ENCODE measurements at places on chromosomes 11 and 22.

DNA sequence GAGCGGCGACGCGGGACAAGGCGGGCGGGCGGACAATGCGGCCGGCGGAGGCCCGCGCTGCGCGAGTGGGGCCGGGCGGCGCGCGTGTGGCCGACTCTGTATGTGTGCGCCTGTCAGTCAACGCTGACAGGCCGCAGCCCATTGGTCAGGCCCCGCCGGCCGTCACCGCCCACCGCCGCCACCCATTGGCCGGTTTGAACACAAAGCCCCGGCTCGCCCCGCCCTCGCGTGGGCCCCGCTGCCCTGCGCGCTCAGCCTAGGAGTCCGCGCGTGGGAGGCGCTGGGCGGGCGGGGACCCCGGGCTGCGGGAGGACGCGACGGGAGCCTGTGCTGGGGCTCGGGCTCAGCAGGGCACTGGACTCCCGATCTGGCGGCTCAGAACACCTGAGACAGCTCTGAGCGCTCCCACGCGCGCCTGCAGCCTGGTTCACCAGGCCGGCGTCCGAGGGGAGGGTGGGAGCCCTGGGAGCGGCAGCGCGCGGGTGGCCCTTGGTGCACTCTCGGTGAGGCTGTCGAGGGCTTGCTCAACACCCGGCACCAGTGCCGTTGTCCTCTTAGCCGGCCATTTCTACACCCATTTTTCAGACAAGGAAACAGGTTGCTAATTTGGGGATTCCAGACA, at the start of gene SUN2:
Gene SUN2, minus strand, starts transcription at position 88 of the 622 bp plus-strand sequence. CDS start 3,370 bp downstream, outside the sequence.
- DNase-seq: peak; percentile 88

- DNase-seq: no peak
Observed at GRCh38 chr11:5348551-5349194, 2.6 kb upstream of the OR51B6 start.

DNA sequence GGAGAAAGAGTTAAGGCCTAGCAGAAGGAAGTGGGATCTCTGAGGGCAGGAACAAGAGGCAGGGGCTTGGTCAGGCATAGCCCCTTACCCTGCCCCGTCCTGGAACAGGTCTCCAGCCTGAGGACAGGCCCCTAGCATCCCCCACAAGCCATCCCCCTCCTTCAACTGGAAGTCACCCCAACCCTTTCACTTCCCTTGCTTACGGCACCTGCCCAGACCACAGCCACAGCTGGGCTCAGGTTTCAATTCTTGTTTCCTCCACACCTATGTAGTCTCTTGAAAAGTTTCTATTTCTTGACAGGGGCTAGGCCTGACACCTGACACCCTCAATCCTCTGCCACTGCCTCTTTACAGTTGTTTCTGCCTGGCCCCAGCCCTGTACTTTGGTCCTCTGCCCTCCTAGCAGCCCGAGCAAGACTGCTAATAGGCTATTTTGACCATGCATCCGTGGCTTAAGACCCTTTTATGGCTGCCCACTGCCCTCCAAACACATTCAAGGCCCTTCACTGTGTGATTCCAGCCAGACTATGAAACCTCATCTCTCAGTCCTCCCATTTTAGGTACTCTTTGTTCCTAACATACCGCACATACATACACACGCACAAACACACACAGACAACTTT, 10.9 kb upstream of the FCHSD2 start:
- DNase-seq: no peak

- no peak for DNase-seq
Observed at GRCh38 chr11:69369210-69369825, 75.4 kb downstream of the MYEOV start.

- no peak for DNase-seq
Observed at GRCh38 chr22:21585389-21585788, 17.9 kb downstream of the UBE2L3 start.

- DNase-seq: no peak
Observed at GRCh38 chr11:125111001-125111342, 454 bp downstream of the TMEM218 start.

DNA sequence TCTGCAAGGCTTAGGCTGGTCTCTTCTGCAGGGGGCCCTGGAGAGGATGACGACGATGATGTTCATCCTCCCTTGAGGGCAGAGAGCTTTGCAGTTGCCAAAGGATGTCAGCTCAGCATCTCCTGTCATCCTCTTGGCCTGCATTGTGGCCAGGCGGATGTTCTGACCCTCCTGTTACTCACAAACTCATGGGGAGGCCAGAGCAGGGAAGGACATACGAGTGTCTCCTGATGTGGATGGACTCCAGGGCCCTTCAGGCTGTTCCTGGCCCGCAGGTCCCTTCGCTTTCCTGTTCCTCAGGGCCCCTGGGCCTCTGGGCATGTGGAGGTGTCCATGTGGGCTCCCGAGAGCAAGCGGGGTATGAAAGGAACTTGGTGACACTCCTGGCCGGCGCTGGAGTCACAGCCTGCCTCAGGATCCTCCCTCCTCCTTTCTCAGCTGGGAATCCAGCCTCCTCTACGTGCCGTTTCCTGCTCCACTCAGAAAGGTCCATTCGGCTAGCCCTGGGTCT, 8.5 kb downstream of the ADORA2A start:
- no peak for DNase-seq

DNA sequence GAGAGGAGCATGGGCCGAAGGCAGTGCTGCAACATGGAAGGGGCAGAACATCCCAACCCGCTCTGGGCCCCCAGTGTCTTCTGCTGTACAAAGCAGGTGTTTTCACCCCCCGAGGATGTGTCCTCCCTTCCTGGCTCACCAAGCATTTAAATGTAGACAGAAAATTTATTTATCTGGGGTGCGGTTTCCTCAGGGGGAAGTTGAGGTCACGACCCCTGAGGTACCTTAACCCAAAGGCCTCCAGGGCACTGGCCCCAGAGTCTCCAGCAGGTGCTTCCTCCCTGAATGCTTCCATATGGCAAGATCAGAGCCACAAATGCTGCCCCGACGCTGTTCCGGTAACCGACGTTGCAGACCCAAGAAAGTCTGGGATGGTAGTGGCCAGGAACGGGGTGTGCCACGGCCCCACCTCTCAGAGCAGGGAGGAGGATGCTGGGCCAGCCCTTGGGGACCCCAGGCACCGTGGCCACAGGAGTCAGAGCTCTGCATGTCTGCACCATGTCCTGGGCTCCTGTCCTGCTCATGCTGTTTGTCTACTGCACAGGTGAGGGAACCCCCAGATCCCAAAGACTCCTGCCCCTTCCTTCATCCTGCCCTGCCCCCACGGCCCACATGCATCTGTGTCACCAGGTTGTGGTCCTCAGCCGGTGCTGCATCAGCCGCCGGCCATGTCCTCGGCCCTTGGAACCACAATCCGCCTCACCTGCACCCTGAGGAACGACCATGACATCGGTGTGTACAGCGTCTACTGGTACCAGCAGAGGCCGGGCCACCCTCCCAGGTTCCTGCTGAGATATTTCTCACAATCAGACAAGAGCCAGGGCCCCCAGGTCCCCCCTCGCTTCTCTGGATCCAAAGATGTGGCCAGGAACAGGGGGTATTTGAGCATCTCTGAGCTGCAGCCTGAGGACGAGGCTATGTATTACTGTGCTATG, at the start of gene VPREB1:
Gene VPREB1, plus strand, starts transcription at position 471 of the 935 bp plus-strand sequence. Its CDS starts 28 bp downstream, at position 499.
- no peak for DNase-seq

GRCh38 chr22:25059438-25059837, 106.9 kb downstream of the KIAA1671 start:
- no peak for DNase-seq

DNA sequence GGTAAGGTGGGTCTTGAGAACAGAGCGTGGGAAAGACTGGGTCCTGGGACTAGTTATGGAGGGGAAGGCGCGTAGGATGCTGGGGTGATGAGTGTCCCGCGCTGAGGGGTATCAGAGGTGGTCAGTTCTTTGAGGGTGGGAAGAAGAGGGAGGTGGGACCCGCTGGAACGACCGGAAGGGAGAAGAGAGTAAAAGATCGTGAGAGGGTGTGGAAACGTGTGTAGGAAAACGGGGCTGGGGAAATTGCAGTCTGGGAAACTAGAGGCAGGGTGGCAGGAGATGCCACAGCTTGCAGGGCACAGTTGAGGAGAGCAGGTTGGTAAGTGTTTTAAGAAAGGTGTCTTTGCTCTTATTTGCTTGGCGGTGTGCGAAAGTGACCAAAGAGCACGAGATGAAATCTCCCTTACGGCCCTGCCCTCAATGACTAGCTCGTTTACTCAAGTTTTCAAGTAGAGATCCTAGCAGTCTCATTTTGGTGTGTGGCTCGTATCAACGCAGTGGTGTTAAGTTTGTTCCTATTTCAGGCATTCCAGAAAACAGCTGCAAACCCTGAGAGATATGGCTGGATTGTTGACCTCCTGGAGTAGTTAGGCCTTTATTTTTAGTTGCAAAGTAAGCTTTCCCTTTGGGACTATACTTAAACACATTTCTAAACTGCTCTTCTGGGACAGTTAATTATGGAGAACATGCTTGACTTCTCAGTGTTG, 615 bp downstream of the STT3A start:
- DNase-seq: peak; percentile 40

- no peak for DNase-seq
Observed at GRCh38 chr11:131468565-131468964, 98.2 kb downstream of the NTM start.

DNA sequence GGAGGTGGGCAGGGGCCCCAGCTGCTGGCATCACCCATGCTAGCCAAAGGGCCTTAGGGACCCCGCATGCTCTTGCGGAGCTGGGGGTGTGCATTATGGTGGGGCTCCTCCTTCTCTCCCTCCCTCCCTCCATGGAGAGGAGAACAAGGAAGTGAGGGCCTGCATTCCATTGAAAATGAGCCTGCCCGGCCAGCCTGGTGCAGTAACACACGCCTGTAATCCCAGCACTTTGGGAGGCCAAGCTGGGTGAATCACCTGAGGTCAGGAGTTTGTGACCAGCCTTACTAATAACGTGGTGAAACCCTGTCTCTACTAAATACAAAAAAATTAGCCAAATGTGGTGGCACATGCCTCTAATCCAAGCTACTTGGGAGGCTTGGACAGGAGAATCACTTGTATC, 22.4 kb downstream of the SNAP29 start:
- DNase-seq: no peak

DNA sequence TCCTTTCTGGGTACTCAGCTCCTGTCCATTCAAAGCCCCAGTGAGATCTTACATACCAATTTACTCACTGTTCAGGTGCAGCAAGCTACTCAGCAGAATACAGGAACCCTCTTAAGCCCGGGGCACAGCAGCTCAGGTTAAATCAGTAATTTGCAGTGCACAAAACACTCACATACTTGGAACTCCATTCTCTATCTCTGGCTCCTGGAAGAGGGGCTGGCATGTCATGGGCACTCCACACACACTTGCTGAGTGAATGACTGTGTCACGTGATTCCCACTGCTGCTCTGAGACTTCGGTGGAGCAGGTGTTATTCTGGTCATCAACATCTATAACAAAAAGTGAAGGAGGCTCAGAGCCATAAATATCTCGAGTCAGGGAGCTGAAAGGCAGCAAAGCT, 157.3 kb upstream of the BDNF start:
- no peak for DNase-seq

DNA sequence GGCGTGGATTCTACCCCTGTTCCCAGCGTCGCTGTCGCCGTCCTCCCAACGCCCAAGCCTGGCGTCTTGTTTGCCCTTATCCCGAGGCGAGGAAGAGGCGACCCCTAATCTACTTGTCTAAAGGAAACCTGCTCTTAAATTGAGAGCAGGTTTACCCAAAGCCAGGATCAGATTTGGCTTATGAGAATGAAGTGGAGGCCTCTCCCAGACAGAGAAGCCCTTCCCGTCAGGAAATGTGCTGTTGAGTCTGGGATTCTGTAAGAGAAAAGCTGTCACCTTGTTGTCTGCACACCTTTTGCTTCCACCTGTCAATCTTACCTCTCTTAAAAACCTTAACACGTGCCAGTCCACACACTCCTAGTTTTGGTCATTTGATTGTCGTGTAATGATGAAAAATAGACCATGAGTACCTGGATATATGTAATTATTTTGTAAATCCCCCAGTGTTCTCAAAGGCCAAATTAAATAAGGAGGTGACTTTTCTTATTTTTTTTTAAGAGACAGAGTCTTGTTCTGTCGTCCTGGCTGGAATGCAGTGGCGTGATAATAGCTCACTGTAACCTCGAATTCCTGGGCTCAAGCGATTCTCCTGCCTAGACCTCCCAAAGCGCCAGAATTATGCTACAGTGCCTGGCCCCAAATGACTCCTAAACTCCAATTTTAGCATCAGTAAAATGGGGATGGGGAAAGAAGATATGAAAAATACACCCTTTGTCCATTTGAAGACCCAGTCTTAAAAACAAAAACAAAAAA, 627 bp downstream of the GTF2H1 start:
- no peak for DNase-seq

DNA sequence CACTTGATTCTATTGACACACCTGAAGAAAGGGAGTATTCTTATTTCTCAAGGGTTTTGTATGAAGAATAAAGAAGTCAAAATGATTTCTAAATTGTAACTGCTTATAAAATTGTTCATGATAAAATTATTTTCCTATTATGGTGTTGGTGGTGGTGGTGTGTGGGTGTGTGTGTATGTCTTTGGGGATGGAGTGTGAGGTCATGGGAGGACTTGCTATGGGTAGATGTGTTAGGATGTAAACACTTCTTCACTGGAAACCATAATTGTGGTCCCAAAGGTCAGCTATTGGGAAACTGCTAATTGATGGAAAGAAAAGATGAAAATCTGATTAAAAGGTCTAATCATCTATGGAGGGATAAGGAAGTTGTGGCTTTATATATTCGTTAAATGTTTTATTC, 5.1 kb downstream of the TRIM22 start:
- no peak for DNase-seq

- DNase-seq: no peak
Observed at GRCh38 chr11:34588023-34588422, 32.9 kb upstream of the EHF start.
